Effector memory CD4-positive, alpha-beta T cell (primary cell): ENCODE measurements at places on chromosomes 7 and 10.

GRCh38 chr10:50593523-50594376 is 30.0 kb downstream of the SGMS1 start:
- no peak for DNase-seq

- DNase-seq: no peak
Measured at GRCh38 chr7:131959106-131959812, 402.8 kb upstream of the PODXL start.

GRCh38 chr10:33939410-33939809 is 604.9 kb upstream of the NRP1 start:
- DNase-seq: no peak

DNA sequence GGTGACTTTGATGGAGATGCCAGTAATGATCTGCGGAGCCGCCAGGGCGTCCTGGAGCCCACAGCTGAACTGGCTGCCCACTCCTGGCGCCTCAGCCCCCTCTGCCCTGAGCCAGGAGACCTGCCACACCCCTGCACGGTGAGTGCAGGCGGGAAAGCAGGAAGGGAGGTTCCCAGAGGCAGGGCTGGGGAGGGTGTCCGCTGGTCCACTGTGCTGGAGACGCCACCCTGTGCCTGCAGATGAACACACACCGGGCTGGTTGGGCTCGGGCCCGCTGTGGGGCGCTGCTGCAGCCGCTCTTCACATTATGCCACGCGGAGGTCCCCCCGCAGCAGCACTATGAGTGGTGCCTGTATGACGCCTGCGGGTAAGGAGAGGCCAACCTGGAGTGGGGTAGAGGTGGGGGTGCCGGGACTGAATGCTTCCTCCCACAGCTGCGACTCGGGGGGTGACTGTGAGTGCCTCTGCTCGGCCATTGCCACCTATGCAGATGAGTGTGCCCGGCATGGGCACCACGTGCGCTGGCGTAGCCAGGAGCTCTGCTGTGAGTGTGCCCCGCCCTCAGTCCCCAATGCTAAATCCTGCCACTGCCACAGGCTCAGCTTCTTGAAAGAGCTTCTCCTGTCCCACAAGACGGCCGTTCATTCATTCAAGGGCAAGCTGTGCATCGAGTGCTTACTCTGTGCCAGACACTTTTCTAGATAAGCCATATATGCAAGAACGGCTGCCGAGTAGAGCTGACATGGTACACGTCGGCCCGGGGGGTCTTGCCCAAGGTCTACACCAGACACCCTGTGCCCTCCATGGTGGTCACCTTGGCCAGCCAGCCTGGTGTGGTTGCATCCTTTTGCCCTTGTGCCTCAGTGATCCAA is 14.3 kb upstream of the ZNF467 start:
- no peak for DNase-seq
